Type B pancreatic cell (in vitro differentiated cells): ENCODE measurements at places on chromosomes 3 and 15. TPM values are rescaled to one million over a fixed set of nuclear protein-coding genes. Genes with fewer than 3 reads are reported as not detected.

Gene IL5RA
- total RNA-seq: 0.14 and 0.51 TPM in 2 replicates

Gene SLC28A2
- 0.14 and 2.4 TPM in 2 replicates for total RNA-seq

Gene TGM5
- total RNA-seq: 0.22 and 0.71 TPM in 2 replicates

Gene CLDN18
- 7.3 and 50.8 TPM in 2 replicates for total RNA-seq

Gene LCTL
- 1.4 TPM in 1 of 2 replicates, not detected in the other for total RNA-seq

GRCh38 chr3:167743799-167744198 lies 8.3 kb downstream of the SERPINI1 start:
- H3K36me3 ChIP-seq: no peaks in the 10 kb centered on the region
- no peaks in the 10 kb centered on the region for H3K27me3 ChIP-seq
- DNase-seq: no peak
- H3K4me1 ChIP-seq: no peaks in the 10 kb centered on the region
- H3K27ac ChIP-seq: no peak overlapping the region
- H3K4me3 ChIP-seq: no peak overlapping the region

- no peak overlapping the region for H3K27ac ChIP-seq
- no peak for DNase-seq
- no peaks in the 10 kb centered on the region for H3K27me3 ChIP-seq
- H3K4me1 ChIP-seq: peaks cover 4% of the 10 kb centered on the region
- H3K4me3 ChIP-seq: no peak overlapping the region
- H3K36me3 ChIP-seq: no peaks in the 10 kb centered on the region
These were observed 90.2 kb downstream of the NFKBIZ start for GRCh38 chr3:101939361-101940049.

DNA sequence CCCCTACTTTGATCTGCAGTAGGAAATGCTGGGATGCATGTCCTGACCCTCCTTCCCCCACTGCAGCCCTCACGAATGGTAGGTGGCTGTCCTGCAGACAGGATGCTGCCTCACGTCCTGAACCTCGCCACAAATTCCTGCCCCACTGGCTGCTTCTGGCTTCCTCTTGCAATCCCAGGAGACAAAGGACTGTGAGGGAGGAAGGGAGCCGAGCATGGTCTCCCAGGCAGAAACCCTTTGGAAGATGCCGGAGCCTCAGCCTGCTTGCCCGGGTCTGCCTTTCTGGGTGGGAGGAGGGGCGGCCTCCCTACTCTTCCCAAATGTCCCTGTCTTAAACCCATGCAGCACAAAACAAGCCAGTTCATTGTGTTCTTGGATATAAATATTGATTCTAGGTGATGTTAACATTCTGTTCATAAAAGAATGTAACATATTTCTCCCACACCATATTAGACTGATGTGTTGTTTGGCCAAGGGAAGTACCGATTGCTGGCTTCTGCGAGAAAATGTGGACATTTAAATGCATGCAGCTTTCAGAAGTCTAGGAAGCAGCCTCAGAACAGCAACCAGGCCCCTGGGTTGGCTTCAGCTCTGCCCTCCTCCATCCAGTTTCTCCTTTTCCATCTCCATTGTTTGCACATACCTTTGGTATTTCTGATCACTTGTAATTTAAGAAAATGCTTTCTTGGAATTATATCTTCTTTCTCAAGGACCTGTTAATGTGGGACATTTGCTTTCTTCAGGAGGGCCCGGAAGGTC lies 75.3 kb downstream of the HMG20A start:
- peaks cover 50% of the 10 kb centered on the region for H3K4me1 ChIP-seq
- DNase-seq: no peak
- no peak overlapping the region for H3K4me3 ChIP-seq
- H3K27ac ChIP-seq: peak overlapping the region; percentile 73
- no peaks in the 10 kb centered on the region for H3K27me3 ChIP-seq
- H3K36me3 ChIP-seq: peaks cover 4% of the 10 kb centered on the region

DNA sequence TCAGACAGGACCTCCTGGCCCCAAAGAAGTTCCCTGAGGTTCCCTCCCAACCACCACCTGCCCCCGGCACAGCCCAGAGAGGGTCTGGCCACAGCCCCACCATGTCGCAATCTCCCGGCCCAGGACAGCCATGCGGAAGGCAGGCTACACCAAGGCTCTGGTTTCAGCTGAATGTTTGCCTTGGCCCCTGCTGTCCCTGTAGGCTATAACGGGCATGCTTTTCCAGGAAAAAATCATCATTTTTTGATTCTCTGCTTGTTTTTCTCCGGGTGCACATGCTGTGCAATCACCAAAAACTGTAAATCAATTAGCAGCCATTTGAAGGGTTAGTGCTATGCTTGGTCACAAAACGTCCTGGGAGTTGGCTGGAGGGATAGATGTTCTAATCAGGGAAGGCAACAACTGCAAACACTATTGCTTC lies 142.7 kb upstream of the IGF1R start:
- no peak for DNase-seq
- peak overlapping the region; percentile 10 for H3K4me3 ChIP-seq
- peaks cover 27% of the 10 kb centered on the region for H3K27me3 ChIP-seq
- no peak overlapping the region for H3K27ac ChIP-seq
- H3K4me1 ChIP-seq: peaks cover 26% of the 10 kb centered on the region

DNA sequence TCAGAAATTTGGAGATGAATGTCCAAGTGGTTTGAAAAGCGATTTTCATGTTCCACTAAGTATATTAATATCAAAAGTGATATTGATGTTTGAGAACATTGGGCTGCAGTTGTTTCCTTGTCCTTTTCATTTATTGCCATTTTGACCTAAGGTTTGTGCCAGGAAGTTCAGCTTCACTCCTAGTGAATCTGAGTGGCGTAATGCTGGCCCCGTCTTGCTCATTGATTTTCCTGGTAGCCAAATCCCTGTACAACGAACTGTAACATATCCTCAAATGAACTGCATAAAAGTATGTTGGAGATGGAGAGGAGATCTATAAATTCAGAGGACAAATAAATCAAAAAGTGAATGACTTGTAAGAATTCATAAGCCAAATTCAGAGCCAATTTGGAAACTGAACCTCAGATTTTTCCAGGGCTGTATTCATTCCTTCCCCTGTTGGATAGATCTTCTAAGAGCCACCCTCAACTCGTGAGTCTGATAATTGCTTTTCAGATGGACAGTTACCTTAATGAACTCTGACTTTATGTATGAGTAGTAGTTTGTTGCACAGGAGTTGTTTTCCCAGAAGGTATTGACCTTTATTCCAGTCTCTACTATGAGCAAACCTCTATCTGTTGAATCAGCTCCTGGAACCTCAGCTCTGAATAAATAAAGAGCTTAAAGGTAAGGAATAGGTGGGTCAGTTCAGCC lies 72.8 kb downstream of the ITPR1 start:
- H3K27ac ChIP-seq: peak overlapping the region; percentile 11
- H3K4me1 ChIP-seq: peaks cover 42% of the 10 kb centered on the region
- DNase-seq: no peak
- H3K36me3 ChIP-seq: peaks cover 10% of the 10 kb centered on the region

DNA sequence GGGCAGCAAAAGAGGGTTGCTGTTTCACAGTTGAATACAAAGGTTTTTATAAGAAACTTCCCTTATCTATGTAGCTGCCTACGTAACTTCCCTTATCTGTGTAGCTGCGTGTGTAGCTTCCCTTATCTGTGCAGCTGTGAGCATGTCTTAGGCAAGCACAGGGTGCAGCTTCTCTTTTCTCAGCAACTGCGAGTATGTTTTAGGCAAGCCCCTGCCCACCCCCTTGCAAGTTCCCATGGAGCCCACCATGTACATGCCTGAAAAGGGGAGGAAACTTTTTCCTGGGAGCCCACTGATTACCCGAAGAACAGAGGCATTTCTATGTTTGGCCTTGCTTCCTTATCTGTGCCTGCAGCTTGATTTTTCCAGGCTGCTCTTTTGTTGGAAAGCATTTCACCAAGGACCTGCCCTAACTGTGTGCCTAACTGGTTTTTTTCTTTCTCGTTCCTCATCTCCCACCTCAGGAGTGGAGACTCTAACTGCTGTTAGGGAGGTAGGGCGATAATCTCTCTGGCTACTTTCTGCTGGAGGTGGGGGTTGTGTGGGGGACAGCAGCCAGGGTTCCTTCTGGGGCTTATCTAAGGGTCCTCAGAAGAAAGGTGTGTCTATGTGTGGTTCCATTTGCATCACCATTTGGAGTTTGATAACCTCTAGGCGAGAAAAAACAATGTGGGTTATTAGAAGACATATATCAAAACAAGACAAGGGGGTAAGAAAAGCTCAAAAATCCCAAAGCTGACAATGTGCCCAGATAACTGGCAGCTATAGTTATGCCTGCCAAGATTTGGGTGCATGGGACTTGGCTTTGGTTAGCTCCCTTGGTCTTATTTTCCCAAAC lies 26.0 kb downstream of the SORD start:
- H3K4me3 ChIP-seq: no peak overlapping the region
- no peak overlapping the region for H3K27ac ChIP-seq
- H3K27me3 ChIP-seq: no peaks in the 10 kb centered on the region
- no peaks in the 10 kb centered on the region for H3K4me1 ChIP-seq

DNA sequence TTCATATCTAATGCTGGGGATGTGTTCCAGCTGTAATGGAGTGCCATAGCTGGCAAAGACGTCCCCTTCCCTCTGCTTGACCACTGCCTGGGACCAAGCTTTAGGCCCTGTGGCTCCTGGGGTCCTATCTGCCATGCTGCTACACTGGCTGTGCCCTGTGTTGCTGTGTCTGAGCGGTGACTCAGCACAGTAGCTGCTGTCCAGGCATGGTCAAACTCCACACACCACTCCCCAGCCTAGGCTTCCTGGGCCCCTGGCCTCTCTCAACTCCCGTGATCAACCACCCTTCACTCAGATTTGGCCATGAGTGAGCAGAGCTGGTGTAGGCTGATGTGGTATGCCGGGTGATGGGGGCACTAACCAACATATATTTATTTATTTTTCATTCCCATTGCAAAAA lies 27.0 kb downstream of the EPHB1 start:
- no peaks in the 10 kb centered on the region for H3K4me1 ChIP-seq
- peaks cover 27% of the 10 kb centered on the region for H3K27me3 ChIP-seq
- H3K27ac ChIP-seq: no peak overlapping the region
- no peak for DNase-seq
- H3K4me3 ChIP-seq: no peak overlapping the region

GRCh38 chr3:190130696-190131095 lies 10.0 kb upstream of the P3H2 start:
- H3K36me3 ChIP-seq: no peaks in the 10 kb centered on the region
- no peak overlapping the region for H3K4me3 ChIP-seq
- H3K27me3 ChIP-seq: peaks cover 11% of the 10 kb centered on the region
- DNase-seq: no peak
- H3K4me1 ChIP-seq: no peaks in the 10 kb centered on the region
- no peak overlapping the region for H3K27ac ChIP-seq

GRCh38 chr3:177589911-177590381 lies 392.7 kb upstream of the TBL1XR1 start:
- H3K27me3 ChIP-seq: no peaks in the 10 kb centered on the region
- DNase-seq: no peak
- H3K27ac ChIP-seq: peak overlapping the region; percentile 62
- no peaks in the 10 kb centered on the region for H3K36me3 ChIP-seq
- H3K4me3 ChIP-seq: peak overlapping the region; percentile 45
- H3K4me1 ChIP-seq: peaks cover 44% of the 10 kb centered on the region

- H3K36me3 ChIP-seq: peaks cover 3% of the 10 kb centered on the region
- H3K27ac ChIP-seq: peak overlapping the region; percentile 92
- H3K27me3 ChIP-seq: peaks cover 15% of the 10 kb centered on the region
These were observed 1.2 kb downstream of the CISH start for GRCh38 chr3:50610181-50610971.
